ENCODE measurements at places on chromosomes 1 and 21.

GRCh38 chr1:224519874-224520273 is 85.3 kb upstream of the WDR26 start:
- no peak for DNase-seq

DNA sequence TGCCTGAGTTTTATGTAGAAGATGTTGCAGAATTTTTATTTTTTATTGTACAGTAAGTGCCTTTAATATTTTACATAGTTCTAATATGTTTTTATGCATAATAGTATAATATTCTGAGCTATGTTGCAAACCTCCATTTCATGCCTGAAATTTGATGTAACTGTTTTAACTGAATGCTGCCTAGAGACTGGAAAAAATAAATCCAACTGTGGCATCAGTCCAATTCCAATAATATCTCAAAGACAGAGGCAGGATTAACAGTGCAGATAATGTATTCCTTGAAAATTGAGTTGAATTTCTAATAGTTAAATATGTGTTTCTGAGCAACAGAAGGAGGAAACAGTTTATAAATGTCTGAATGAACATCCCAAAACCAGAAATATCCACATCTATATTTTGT is 61.1 kb upstream of the KIF1B start:
- DNase-seq = no peak

GRCh38 chr1:234214911-234215892 is 158.1 kb upstream of the COA6 start:
- no peak for DNase-seq

GRCh38 chr1:206904423-206905142 is 7.3 kb downstream of the IL24 start:
- no peak for DNase-seq

Measured in stimulated activated CD8-positive, alpha-beta memory T cell treated with anti-CD3 and anti-CD28 coated beads, Interleukin-15, amount 100 ng/mL, for 48 hours (primary cell).